CD4-positive, alpha-beta T cell treated with Interleukin-10 for 1 hour (primary cell): ENCODE measurements at places on chromosomes 7 and 10.
A peak's percentile ranks its signal among the peaks of the same experiment; 100 is the strongest.

DNA sequence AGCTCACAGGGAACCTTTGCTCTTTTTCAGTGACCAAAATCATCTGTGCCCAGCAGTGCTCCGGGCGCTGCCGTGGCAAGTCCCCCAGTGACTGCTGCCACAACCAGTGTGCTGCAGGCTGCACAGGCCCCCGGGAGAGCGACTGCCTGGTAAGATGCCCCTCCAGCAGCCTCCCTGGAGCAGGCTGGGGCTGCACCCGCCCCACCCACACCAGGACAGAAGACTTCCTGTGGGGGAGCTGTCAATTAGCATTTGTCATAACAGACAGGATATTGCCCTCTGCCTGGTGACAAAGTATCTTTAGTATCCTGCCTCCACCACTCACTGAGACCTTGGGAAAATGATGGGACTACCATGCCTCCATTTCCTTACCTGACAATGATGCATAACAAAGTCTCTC is 133.7 kb downstream of the EGFR start:
- DNase-seq, result no peak

DNA sequence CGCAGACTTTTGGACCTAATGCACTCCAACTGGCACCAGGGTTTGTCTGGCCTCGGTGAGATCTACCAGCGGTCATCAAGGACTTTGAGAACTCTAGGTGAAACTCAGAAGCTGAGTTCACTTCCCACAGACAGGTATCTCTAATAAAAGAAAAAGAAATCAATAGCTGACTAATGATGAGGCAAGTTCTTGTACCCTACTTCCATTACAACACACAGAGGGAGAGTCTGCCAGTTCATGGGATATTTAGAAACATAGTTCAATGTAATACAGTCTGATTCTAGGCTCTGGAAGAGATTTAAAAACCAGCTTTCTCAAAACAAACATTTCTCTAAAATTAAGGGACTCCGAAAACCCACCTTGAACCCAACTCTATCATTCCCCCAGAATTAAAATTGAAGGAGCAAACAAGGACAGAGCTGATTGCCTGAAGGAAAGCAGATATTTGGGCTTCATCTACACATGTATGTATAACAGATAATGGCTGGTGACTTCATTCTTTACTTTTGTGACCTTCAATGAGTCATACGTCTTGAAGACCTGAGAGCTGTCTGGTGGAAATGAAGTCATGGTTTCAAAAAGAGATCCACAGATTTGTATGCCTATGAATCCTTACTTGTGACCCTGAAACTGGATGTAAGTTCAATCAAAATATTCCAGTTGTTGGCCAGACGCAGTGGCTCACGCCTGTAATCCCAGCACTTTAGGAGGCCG is 2.7 kb upstream of the PNLIPRP1 start:
- DNase-seq, result no peak

DNA sequence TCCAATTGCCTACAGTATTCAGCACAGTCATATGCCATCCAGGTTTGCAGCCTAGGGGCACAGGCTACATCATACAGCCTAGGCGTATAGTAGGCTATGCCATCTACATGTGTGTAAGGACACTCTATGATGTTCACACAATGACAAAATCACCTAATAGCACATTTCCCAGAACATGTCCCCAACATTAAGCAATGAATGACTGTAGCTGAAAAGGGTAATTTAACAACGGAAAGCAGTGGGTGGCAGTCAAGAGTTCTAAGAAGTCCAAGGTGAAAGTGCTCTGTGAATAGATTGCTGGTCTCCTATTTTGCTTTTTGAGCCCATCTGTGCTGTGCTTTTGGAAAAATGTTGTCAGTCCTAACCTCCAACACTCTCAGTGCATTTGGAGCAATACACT is 162.6 kb downstream of the KLF6 start:
- peak; percentile 5 for DNase-seq

GRCh38 chr10:97267671-97268070 is 24.8 kb downstream of the ARHGAP19 start:
- no peak for DNase-seq

GRCh38 chr7:55818686-55819085 is 43.9 kb downstream of the SEPTIN14 start:
- DNase-seq, result no peak

DNA sequence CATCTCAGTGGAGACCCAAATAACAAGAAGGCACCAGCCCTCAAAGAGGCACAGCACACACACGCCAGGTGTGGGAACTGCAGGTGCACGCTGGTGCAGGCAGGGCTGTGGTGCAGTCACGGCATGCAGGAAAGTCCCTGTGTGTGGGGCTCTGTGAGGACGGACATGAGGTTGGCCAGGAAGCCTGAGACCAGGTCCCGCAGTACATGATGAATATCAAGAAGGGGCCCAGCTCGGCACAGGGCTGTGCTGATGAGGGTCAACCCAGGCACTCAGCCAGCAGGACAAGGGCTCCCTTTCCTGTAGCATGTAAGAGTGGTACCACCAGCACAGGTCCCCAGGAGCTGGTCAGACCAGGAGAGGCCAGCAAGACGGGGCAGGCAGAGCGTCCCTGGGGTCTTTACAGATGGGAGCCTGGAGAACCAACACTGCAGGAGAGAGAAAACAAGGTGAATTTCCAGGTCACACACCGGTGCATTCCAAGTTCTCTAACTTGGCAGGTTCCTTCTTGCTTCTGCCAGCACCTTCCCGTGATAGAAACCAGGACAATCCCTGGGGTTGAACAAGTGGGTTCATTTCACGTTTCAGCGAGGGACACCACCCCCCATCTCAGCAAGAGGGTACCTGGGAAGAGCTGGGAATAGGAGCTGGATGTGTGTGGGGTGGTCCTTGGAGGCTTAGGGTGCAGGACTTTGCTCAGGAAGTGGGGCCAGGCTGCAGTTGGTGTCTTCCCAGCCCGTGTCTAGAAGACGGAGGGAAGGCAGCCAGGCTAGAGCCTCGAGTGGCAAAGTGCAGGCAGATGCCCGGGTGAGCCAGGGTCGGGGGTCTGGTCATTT is 244.8 kb upstream of the TCERG1L start:
- DNase-seq, result no peak
